ENCODE measurements at places on chromosomes 5 and 9.

DNA sequence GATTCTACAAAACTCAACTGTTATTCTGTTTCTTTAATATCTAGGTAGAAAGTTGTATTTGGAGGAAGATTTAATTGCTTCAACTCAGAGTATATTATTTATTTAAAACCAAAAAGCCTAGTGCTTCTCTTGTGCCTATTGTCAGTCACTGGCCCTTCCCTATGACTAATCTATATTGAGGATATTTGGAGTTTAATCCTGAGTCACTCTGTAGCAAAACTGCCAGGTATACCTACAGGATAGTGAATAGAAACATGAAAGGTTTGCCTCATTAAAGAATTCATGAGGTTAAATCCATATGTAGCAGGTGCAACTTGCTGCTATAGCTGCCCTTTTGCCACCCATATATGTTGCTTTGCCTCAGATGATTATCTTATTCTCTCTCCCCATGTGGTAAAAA is 15.1 kb downstream of the PLK2 start:
- no peak for DNase-seq

DNA sequence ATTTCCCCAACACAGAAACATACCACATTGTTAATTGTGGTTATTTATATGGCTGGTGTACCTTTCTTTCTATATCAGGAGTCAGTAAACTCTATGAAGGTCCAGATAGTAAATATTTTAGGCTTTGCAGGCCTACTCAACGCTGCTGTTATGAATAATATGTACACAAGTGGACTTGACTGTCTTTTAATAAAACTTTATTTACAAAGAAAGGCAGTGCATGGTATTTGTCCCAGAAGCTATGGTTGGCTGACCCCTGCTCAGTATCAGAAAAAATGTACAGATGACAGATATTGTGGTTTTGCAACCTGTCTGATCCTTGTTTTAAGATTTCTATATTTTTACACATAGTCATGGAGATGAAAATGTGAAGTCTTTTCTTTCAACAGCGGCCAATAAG is 5.7 kb downstream of the MTRR start:
- DNase-seq, result no peak

- peak; percentile 97 for DNase-seq
Observed at GRCh38 chr9:106892632-106893031, 29.7 kb downstream of the ZNF462 start.

DNA sequence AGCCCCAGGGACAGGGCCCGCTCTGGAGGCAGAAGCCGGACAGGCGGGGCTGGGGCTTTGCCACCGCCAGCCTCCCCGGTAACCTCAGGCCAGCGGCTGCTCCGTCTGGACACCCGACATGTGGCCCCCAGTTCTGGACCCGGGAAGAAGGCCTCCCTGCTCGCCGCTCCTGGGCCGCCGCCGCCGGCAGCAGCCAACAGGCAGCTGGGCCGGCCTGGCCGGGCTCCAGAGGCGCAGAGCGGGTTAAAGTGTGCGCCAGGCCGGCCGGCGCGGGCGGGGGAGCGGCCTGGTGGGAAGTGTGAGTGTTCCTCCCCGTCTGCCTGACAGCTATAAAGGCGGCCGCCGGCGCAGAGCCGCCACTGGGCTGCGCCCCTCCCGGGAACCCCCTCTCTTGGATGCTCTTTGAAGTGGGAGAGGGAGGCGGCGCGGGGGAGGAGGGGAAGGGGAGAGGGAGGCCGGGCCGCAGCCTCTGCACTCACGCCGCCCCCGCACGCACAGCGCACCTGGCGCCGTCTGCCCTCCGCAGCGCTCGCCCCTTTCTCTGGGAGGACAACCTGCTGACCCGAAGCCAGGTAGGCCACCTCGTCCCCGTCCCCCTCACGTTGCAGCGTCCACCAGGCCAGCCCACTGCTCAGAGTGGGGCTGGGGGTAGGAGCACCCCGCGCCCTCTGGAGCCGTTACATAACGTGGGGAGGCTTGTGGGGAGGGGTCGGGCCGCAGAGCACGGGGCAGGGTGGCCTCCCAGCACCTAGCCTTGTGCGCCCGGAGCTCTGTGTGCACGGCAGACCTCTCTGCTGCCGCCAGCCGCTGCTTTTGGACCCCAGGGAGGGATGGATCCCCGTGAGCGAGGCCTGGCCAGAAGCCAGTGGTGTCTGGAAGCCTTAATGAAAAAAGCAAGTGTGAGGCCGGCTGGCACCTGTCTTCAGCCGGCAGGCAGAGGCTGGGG is at the start of gene ADAMTSL2:
Gene ADAMTSL2, plus strand, starts transcription at position 359 of the 946 bp plus-strand sequence. CDS start 2,009 bp downstream, outside the sequence.
- DNase-seq, result peak; percentile 34

GRCh38 chr5:89281766-89282553 is 399.0 kb upstream of the MEF2C start:
- no peak for DNase-seq

- no peak for DNase-seq
Observed at GRCh38 chr5:1963358-1963757, 80.6 kb upstream of the IRX4 start.

DNA sequence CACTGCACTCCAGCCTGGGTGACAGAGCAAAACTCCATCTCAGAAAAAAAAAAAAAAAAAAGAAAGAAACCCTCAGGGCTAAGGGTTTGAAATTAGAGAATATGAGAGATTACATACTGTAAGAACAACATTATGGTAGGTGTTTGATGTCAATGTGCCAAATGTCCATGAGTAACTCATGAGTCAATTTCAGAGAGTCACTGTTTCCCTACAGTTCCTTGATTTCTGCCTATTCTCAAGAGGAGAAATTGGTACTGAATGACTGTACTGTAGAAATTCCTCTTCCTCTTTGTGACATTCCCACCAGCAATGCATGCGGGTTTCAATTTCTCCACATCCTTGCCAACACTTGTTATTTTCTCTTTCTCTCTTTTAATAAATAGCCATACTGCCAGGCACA is 35.2 kb downstream of the MARVELD2 start:
- DNase-seq, result peak; percentile 80

- DNase-seq, result no peak
Observed at GRCh38 chr5:108181975-108182374, 199.9 kb downstream of the FBXL17 start.

DNA sequence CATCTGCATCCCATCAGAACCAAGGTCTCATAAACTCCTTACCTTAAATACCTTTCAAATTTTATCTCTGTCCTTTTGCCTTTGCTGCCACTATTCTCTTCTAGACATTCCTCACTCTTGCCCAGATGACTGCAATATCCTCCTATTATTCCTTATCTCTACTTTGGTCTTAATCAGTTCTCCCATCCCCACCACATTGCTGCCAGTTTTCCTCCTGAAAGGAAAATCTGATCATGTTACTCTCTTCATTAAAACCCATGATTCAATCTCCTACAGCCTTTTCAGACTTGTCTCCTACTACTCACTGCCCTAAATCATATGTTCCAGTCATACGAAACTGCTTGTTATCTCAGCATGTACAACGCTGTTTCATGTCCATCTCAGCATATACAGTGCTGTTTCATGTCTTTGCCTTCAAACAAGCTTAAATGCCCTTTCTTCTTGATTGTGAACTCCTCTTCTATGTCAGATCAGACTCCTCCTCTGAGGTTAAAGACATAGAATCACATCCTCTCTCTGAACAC is 152.6 kb upstream of the FST start:
- no peak for DNase-seq

GRCh38 chr9:24436761-24437160 is 108.9 kb downstream of the IZUMO3 start:
- DNase-seq, result no peak

DNA sequence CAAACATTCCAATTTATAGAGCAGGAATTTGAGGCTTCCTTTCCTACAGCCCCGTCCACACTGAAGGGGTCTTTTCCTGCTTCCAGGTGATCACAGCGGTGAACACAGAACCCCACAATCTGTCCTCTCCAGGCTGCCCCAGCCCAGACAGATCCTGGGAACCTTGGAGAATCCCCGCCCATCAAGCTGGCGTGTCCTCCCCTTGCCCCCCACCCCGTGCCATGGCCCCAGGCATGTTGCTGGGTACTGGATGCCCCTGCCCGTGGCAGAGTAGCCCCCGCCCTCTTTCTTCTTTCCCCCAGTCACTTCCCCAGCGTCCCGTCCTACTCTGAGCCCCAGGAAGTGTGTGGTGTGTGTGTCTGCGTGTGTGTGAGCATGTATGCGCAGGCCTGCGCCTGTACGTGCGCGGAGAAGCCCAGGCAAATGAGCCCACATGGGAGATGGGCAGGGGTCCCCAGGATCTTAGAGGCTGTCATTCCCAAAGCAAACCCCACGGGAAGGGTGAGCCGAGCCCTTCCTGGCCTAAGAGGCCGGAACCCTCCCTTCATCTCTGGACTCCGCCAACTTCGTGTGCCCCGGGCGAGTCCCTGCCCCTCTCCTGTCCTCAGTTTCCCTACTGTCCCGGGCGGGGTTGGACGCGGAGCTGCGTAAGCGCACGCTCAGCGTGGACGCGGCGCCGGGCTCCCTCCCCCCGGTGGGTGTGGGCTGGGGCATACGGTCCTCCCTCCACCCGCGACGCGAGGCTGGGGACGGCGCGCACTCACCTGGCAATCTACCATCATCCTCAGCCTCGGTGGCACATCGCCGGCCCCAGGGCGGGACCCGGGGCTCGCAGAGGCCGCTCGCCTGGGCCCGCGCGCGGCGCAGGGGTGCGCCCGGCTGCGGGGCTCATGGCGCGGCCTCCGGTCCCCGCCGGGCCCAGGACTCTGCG is 15.2 kb downstream of the GBGT1 start:
- peak; percentile 54 for DNase-seq

Measured in AG10803 (cell line).